Left renal cortex interstitium (tissue), 4 donors: ENCODE measurements at places on chromosomes 2 and 18.

- no peak for DNase-seq
Measured at GRCh38 chr2:179565807-179566206, 295.6 kb downstream of the ZNF385B start.

DNA sequence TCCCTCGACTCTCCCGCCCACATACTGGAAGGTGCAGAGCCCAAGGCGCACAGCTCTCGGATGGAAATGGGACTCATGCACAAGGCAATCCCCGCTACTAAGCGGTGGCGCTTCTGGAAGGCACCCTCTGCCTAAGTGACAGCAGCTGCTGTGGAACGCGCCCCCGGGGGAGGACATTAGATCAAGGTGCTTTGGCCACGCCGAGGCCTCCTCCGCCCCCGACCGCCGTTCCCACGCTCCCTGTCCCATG lies 202 bp downstream of the MCEE start:
- DNase-seq: no peak

DNA sequence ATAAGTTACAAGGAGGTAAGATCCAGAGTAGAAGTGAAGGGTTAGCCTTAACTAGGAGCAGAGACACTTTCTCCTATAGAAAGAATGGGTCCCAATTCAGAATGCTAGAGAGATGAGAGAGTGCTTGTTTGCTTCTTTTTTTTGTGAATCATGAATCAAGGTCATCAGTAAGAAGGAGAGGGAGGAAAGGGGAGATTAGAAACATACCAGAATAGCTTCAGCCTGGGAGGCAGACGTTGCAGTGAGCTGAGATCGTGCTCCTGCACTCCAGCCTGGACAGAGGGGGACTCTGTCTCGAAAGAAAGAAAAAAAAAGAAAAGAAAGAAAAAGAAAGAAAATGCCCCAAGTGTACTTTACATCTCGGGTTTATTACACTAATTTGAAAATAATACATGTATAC lies 55.8 kb upstream of the SLC35F5 start:
- DNase-seq: no peak

GRCh38 chr2:231449503-231450054 lies 14.7 kb downstream of the NCL start:
- no peak for DNase-seq

DNA sequence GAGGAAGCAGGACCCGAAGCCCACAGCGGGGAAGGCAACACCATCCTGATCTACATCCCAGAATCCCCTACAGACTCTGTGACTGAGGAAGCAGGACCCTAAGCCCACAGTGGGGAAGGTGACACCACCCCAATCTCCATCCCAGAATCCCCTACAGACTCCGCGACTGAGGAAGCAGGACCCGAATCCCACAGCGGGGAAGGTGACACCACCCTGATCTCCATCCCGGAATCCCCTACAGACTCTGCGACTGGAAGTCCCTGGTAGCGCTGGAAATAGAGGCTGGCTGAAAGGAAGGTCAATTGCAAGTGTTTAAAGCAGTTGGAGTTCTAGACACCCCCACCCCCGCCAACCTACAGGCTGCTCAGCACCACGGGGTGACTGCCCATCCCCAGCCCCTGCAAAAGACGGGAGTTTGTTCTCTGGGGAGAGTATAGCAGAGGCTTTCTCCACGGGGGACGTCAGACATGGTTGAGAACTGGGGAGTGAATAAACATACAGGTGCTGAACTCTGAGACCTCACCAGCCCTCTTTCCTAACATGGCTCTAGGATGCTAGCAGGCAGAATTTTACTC lies 21.0 kb downstream of the CIB4 start:
- no peak for DNase-seq

DNA sequence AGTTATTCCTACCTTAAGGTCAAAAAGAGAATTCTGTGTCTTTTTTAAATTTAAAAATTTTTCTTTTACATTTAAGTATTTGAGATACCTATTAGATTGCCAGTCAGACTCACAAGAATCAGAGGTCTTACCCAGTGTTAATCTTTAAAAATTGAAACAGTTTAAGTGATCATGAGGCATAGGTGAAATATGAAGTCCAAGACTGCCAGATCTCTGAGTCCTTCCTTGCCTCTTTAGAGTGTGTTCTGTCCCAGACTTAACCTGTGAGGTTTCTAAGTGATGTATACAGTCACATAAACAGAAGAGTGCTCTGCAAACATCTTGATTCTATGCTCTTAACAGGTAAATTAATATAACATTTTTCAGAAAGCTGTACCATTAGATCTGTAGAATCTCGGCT lies 40.6 kb downstream of the ACTR3 start:
- DNase-seq: no peak

DNA sequence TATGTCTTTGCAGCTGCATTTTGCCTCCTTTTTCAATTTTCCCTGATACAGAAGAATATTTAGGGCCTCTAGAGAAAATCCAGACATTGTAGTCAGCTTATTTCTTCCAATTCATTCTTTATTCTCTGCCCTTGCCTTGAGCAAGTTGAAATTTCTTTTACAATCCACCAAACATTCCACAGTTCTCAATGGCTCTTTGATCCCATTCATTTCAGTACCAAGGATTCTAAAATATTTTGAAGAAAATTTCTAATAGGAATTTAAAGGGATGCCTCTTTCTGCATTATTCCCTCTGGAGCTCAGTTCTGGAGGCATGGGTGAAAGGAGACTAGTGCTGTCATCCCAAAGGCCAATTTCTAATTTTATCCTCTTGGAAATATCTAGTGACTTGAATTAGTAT lies 61.2 kb downstream of the COL5A2 start:
- no peak for DNase-seq

- DNase-seq: no peak
Measured at GRCh38 chr2:67070826-67071225, 326.3 kb upstream of the ETAA1 start.

- DNase-seq: no peak
Measured at GRCh38 chr2:172623249-172623965, 67.5 kb downstream of the PDK1 start.

- no peak for DNase-seq
Measured at GRCh38 chr2:38444247-38444646, 67.2 kb upstream of the ATL2 start.

- DNase-seq: no peak
Measured at GRCh38 chr2:222582928-222583327, 73.0 kb downstream of the FARSB start.

DNA sequence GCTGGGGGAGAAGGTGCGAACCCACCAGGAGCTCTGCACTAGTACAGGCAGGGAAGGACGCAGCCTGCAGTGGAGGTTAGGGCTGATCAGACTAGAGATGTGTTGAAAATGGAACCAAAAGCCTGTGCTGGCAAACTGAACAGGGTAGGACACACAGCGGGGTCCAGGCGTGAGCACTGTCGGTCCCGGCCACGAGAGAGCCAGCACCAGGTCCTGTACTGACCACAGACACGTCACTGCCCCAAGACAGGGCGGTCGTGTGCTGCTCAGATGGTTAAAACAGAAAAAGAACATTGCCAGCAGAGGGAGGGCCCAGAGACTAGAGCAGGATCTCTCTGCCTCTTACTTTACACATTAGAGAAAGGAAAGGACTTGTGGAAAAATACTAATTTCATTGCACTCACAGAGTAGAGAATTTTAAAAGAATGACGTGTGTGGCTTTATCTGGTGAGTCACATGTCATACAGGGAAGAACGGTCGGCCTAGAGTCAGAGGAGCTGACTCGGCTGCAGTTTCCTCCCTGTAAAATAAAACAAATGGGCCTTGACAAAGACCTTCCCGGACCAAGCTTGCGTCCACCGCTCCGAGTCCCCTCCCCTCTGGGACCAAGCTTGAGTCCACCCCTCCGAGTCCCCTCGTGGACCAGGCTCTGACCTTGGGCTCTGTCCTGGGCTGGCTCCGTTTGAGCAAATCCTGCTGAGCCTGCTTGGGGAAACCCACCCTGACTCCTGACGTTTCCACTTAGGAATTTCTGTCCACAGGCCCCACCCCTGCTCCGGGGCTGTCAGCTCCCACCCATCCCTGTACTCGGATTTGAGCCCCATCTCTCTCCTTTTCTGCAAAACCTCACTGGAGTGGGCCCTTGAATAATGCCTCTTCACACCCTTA lies 16.7 kb upstream of the ADI1 start:
- DNase-seq: no peak

- DNase-seq: no peak
Measured at GRCh38 chr2:309148-309953, 21.5 kb upstream of the ALKAL2 start.

DNA sequence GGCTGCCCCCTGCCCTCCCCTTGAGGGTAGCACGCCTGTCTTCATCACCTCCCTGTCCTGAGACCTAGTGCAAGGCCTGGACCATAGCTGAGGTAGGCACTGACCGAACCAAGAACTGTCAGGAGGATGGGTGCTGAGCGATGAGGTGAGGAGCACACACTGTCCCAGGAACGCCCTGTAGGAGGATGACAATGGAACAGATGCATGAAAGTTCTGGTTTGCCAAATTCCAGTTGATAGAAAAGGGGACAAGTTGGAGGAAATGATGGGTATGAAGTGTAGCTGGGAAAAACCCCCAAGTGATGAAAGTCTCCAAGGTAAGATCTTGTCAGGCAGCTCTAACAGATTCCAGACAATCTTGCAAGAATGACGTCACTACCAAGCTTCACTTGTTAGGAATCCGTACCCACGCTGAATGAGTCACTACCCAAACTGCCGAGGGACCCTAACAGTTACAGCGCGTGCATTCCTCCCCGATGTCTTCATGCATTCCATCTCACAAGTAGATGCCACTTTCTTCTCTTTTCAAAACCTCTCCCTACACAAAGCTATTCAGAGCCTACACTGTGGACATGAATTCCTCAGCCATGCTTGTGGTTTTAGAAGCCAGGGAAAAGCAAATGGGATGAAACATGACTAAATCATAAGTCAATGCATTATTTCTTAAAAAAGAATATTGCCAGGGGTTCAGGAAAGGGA lies 27.6 kb downstream of the MRPL33 start:
- no peak for DNase-seq

- DNase-seq: no peak
Measured at GRCh38 chr2:39593439-39594393, 72.0 kb upstream of the TMEM178A start.

- DNase-seq: no peak
Measured at GRCh38 chr2:54403512-54404238, 52.5 kb upstream of the SPTBN1 start.

DNA sequence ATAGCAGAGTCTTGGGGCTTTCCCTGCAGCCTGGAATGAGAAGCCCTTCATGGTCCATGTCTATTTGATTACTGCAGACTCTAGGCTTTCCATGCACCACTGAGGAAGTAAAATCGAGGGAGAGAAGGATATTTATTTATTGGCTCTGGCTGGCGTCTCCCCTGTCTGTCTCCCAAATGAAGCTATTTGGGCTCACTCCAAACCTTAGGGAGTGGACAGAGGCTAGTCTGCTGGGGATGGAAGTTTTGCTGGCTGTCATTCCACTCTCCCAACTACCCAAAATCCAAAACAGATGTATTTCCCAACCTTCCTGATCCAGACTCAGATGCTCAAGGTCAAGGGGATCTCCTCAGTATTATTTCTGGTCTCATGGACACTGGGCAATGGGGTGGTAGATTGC lies 33.7 kb downstream of the TMEM17 start:
- no peak for DNase-seq

- DNase-seq: no peak
Measured at GRCh38 chr2:225009768-225010167, 32.5 kb downstream of the DOCK10 start.

DNA sequence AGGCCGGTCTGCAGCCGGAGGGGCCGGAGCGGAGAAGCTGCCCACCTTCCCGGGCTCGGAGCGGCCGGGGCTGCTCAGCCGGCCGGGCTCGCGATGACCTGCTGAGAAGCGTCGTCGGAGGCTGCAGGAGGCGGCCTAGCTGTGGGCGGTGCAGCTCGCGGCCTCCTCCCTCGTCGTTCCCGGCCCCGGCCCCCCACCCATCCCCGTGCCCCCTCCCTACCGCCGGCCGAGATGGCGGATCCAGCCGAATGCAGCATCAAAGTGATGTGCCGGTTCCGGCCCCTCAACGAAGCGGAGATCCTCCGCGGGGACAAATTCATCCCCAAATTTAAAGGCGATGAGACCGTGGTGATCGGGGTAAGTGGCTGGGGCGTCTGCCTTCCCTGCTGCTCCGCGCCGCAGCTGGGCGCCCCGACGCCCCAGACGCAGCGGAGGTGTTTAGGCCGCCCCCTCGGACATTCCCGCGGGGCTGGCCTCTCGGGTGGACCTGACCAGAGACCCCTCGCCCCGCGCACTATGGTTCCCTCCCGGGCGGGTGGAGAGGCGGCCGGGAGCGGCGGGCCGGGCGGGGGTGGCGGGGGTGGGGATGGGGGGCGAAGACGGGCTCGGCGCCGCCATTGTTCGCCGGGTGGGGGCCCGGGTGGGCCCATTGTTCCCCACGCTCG lies 492 bp downstream of the KIF5C start:
- DNase-seq: no peak

DNA sequence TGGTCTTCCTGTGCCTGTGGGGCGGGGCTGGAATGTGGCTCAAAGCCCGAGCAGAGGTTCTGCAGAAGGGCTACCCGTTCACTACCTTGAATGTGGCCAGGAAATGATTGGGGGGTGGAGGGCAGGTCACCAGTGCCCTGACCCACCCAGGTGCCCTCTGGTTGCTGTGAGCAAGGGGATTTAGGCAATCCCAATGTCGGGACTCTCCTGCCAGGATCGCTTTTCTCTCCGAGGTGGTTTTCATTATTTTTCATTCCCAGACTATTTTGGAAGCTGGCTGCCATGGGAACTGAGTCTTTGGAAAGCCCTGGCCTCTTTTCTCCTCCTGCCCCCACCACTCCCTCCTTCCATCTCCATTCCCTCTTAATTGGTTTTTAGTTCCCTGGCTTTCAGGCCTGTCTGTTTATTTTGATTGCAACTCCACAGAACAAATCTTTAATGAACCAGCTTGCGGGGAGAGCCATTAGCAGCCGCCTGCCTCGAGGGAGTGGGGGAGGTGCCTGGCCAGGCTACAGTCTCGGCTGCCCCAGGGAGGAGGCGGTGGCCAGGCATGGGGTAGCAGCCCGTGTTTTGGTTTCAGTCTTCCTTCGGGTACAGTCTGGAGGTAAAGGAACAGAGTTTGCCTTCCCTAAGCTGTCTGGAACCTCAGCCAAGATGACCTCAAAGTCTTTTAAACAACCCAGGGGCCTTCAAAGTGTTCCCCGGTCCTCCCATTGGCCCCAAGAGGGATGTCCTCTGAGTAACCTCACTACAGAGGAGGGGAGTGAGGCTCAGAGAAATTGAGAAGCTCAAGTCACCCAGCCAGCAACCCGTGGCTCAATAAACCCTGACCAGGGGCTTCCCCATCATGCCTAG lies 114.4 kb upstream of the HAAO start:
- DNase-seq: no peak

DNA sequence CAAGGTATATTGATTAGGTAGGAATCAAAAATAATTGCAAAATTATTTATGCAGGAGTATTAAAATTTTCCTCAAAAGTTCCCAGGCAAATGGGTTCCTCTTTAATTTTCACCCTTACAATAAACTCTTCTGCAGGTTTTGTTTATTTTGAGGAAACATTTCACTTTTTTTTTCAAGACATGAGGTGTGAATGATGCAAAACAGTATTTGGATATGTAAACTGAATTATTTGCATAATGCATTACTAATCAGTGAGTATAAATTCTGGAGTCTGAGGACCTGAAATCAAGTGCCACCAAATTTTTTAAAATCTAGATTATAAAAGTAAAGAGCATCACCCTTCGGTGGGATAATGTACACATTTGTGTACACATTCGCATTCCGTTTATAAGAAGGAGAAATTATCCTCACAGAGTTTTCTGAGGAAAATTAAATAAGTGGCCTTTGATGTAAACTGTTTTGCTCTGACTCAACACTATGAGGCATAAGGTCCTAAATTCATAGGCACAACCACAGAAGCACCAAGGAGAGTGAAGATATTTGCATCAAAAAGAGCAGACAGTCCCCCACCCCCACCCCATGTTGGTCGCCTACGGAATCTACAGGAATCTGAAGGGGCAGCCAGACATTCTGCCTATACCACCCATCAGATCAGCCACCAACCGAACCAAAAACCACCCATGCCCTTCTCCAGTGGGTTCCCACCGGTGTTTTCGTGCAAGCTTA lies 33.1 kb downstream of the BCL11A start:
- DNase-seq: no peak
